ENCODE measurements at places on chromosomes 11 and 22.

DNA sequence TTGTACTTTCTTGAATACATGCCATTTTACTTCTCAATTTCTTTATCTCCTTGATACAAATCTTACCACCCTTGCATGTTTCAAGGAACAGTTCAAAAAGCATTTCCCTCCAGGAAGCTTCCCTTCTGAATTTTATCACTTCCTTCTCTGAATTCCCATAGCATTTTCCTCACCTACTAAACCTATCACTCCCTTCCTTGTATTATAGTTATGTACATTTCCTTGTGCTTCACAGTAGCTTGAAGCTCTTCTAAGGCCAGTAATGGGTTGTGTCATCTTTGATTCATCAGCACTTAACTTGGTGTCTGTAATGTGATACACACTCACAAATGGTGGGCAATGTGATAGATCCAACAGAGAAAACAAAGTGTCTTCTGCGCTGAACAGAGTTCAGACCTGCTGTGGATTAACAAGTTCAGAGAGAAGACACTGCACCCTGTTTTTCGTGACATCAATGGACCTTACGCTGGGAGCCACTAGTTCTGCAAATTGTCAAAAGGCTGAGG lies 127.5 kb downstream of the CCDC81 start:
- no peak for DNase-seq

GRCh38 chr22:26235792-26236487 lies 66.7 kb downstream of the SEZ6L start:
- no peak for DNase-seq

GRCh38 chr11:61972672-61973475 lies 5.4 kb upstream of the FTH1 start:
- DNase-seq: no peak

- no peak for DNase-seq
These were observed 990.7 kb downstream of the NTM start for GRCh38 chr11:132361011-132361550.

DNA sequence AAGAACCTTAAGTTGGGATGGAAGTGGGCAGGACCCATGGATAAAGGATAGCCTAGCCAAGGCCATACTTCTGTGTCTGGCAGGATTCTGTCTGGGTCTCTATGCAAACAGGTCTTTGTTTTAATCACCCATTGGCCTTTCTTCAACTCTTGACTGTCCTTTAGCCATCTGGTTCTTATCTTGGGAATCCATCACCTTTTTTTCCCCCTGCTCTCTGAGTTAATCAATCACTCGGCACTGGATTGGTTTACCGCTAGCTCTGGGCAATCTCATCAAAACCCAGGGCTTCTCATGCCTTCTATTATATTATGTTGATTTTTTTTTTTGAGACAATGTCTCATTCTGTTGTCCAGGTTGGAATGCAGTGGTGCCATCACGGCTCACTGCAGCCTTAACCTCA lies 1.8 kb upstream of the RNF169 start:
- no peak for DNase-seq

GRCh38 chr11:4388221-4388620 lies 5.3 kb downstream of the TRIM21 start:
- DNase-seq: no peak

DNA sequence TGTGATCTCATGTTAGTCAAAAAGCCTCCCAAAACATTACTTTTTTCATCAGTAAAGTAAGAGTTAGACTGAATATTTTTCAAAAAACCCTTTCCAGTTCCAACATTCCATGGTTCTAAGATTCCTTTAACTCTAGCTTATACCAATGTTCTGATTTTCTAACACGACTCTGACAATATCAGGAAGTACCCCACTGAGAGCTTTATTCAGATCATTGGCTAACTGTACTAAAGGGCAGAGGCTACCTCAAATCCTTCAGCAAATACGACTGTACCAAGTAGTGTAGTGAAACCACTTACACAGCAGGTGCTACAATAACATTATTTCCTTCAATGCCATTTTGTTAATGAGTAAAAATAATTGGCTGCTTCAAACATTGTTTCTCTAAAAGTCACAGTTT lies 213.4 kb upstream of the PITPNB start:
- DNase-seq: no peak

GRCh38 chr11:44421090-44421675 lies 111.2 kb upstream of the ALX4 start:
- no peak for DNase-seq

GRCh38 chr11:60498853-60499252 lies 6.3 kb downstream of the MS4A12 start:
- DNase-seq: peak; percentile 8
